Prostate gland (tissue), 2 donors: ENCODE measurements at places on chromosomes 16 and 17. TPM values are rescaled to one million over a fixed set of nuclear protein-coding genes. Genes with fewer than 3 reads are reported as not detected.

DNA sequence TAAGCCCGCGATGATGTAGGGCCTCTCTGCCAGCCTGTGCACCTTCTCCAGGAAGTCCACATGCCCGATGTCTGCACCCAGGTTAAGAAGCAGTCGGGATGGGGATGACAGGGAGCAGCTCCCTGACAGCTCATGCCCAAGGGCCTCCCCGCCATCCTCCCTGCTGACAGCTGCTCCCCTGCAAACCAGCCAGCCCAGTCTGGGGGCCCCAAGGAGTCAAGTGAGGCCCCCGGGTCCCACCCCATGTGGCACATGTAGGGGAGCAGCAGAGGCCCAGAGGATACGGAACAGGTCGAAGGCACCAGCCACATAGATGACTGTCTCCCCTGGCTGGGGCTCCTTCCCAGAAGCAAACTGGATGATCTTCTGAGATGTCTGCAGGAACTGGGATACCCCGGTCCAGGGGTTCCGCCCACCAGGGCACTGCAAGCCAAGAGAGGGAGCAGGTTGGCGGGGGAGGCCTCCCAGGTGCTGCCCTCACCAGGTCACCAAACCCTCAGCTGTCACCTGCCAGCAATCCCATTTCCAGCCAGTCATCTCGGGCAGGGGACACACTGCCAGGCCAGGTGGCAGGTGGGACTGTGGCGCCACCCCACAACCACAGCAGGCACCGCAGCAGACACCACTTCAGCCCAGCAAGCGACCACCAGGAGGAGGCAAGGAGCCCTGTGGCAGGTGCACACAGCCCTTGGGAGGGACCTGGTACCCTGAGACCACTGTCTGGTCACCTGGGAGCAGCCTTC, 4.6 kb downstream of the PCYT2 start:
- no peak overlapping the region for H3K4me3 ChIP-seq
- DNase-seq, result no peak
- H3K27me3 ChIP-seq, result no peaks in the 10 kb centered on the region
- H3K36me3 ChIP-seq, result no peaks in the 10 kb centered on the region
- peaks cover 10% of the 10 kb centered on the region for H3K4me1 ChIP-seq
- no peak overlapping the region for H3K27ac ChIP-seq

DNA sequence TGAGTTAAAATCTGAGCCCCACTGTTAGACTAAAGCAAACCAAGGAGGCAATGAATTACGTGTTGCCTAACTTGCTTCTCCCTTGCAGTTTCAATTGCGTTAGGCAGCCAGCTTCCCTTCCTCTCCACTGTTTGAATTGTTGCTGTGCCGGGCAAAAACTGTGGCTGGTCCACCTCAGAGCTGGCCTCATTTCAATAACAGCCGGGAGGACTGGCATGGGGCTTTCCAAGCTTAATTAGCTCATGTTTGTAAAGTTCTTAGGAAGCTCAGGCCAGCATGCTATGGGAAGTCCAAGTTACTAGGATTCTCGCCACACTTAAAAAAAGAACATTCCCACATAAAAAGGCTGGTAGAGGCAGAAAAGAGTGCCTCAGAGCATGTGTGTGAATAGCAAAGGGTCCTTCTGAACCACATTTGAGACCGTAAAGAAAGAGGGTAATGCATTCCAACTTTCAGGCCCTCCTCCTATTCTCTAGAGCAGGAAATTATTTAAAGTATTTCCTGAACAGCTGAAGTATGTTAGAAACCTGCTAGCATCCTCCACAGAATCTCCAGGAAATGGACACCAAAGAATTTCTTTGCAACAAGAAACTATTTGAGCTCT, 79.0 kb upstream of the SMURF2 start:
- H3K4me1 ChIP-seq, result no peaks in the 10 kb centered on the region
- no peak overlapping the region for H3K27ac ChIP-seq
- H3K36me3 ChIP-seq, result no peaks in the 10 kb centered on the region
- H3K27me3 ChIP-seq, result no peaks in the 10 kb centered on the region
- no peak overlapping the region for H3K4me3 ChIP-seq

- H3K4me1 ChIP-seq, result peaks cover 7% of the 10 kb centered on the region
- H3K27me3 ChIP-seq, result no peaks in the 10 kb centered on the region
- no peak for DNase-seq
- no peaks in the 10 kb centered on the region for H3K36me3 ChIP-seq
Observed at GRCh38 chr16:30805056-30805369, 18.0 kb upstream of the ZNF629 start.

- no peaks in the 10 kb centered on the region for H3K36me3 ChIP-seq
- no peak overlapping the region for H3K27ac ChIP-seq
- H3K4me1 ChIP-seq, result no peaks in the 10 kb centered on the region
- no peaks in the 10 kb centered on the region for H3K27me3 ChIP-seq
- no peak overlapping the region for H3K4me3 ChIP-seq
Observed at GRCh38 chr17:81939881-81940385, 2.8 kb upstream of the PYCR1 start.

DNA sequence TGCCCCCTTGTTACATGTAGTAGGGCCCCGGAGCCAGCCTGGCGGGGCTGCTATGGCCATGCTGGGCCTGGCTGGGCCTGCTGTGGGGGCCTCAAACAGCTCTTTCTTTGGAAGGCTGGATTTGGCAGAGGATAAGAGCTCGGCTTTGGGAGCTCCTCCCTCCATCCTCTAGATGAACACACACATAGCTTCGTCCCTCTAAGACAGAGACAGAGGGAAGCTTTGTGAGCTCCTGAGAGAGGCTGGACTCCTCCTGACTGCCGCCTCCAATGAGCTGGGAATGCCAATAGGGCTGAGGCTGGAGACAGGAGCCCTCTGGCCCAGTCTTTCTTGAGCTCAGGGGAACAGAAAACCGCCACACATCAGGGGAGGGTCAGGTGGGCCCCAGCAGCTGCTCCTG, 37.3 kb upstream of the CDC42EP4 start:
- H3K27me3 ChIP-seq, result no peaks in the 10 kb centered on the region
- peak overlapping the region; percentile 56 for H3K27ac ChIP-seq
- DNase-seq, result no peak
- no peaks in the 10 kb centered on the region for H3K36me3 ChIP-seq
- no peak overlapping the region for H3K4me3 ChIP-seq
- H3K4me1 ChIP-seq, result no peaks in the 10 kb centered on the region

DNA sequence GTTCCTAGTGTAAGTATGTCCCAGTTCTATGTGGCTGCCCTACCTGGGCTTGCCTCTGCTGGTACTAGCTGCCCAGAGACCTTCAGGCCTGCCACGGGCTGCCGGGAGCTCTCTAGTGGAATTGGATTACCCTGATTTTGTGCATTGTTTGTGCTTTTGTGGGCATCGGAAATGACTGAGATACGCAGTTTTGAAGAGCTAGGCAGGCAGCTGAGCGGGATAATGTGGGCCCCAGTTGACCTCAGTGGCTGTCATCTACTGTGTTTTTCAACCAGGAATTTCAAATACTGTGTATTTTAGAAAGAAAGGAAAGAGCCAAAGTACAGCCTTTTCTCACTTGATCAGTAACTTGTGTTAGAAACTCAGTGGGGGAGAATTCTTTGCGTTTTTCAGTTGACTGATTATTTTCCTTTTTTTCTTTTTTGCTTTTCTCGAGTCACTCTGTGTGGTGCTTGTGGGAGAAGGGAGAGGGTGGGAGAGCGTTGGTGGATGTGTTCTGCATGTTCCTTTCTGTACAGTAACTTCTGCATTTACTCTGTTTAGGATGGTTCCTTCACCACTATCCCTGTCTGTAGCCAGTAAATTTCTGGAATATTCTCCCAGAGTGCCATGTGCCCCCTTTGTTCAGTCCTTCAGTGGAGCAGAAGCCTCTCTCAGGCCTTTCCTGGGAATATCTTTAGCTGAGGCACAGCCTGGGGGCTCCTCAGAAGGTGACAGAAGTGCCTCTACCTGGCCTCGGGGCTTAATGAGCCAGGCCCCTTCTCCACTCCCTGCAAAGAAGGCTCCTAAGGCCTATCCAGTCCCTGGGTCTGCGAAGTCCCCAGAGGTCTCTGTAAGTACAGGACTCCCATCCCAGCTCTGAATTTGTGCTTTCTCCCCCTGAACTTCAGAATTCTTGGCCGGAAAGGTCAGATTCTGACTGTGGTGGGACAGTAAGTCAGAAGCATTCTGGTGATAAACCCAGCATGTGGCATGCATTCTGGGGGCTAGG, 15.0 kb upstream of the SLC12A3 start:
- no peak overlapping the region for H3K4me3 ChIP-seq
- no peaks in the 10 kb centered on the region for H3K27me3 ChIP-seq
- DNase-seq, result no peak
- H3K4me1 ChIP-seq, result no peaks in the 10 kb centered on the region
- no peak overlapping the region for H3K27ac ChIP-seq

DNA sequence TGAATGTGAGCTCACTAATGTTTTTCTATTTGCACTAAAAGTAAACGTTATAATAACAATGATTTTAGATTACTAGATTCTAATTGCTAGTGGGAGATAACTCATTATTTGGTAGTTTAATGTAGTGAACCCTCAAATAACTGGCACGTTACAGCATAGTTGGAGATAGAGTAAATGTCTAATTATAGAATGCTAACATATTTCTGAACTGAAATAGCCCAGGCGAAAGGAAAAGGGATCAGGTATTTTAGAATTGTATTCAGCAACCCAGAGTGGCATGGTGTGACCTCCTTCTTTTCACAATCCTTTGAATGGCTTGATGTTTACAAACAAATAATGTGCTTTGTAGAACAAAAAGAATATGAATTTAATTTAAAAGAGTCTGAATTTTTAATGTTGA, 1221.2 kb downstream of the CDH8 start:
- H3K4me3 ChIP-seq, result no peak overlapping the region
- no peaks in the 10 kb centered on the region for H3K27me3 ChIP-seq
- no peak overlapping the region for H3K27ac ChIP-seq
- no peaks in the 10 kb centered on the region for H3K36me3 ChIP-seq

- H3K4me1 ChIP-seq, result no peaks in the 10 kb centered on the region
- H3K36me3 ChIP-seq, result no peaks in the 10 kb centered on the region
- no peak overlapping the region for H3K4me3 ChIP-seq
- no peak overlapping the region for H3K27ac ChIP-seq
- H3K27me3 ChIP-seq, result no peaks in the 10 kb centered on the region
Observed at GRCh38 chr16:55255733-55256282, 68.2 kb upstream of the IRX6 start.

GRCh38 chr17:58577696-58578095, 63.3 kb upstream of the MTMR4 start:
- H3K27me3 ChIP-seq, result no peaks in the 10 kb centered on the region
- no peak overlapping the region for H3K27ac ChIP-seq
- no peak overlapping the region for H3K4me3 ChIP-seq
- no peaks in the 10 kb centered on the region for H3K36me3 ChIP-seq
- H3K4me1 ChIP-seq, result no peaks in the 10 kb centered on the region

DNA sequence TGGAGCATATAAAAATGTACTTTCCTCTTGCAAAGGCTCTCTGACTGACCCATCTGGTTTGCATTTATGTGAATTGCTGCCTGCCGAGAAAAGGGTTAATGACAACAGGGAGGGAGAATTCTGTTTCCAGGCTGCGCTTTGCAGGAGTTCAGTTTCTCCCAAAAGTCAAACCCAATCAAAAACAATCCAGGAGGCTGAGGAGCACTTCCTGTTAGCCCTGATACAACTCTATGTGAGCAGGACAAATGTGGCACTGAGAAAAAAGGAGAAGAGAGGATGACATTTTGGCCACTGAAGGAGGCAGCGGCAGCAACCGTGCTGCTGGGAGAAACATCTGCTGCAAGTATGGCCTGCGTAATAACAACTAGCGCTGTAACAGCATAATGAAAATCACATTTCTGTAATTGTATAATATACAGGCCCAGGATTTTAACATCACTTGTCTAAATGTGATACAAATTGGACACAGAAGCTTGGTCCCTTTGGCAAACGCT, 26.8 kb upstream of the ELAC2 start:
- H3K4me1 ChIP-seq, result no peaks in the 10 kb centered on the region
- DNase-seq, result no peak
- no peak overlapping the region for H3K4me3 ChIP-seq
- H3K36me3 ChIP-seq, result no peaks in the 10 kb centered on the region
- no peaks in the 10 kb centered on the region for H3K27me3 ChIP-seq
- H3K27ac ChIP-seq, result no peak overlapping the region

GRCh38 chr17:28950752-28951427, 428 bp downstream of the PHF12 start:
- DNase-seq, result peak; percentile 15
- no peaks in the 10 kb centered on the region for H3K27me3 ChIP-seq
- peak overlapping the region; percentile 87 for H3K27ac ChIP-seq
- peak overlapping the region; percentile 82 for H3K4me3 ChIP-seq
- H3K36me3 ChIP-seq, result no peaks in the 10 kb centered on the region

GRCh38 chr17:78726513-78726912, 55.6 kb downstream of the CYTH1 start:
- H3K27ac ChIP-seq, result no peak overlapping the region
- H3K36me3 ChIP-seq, result no peaks in the 10 kb centered on the region
- no peaks in the 10 kb centered on the region for H3K27me3 ChIP-seq
- H3K4me1 ChIP-seq, result peaks cover 13% of the 10 kb centered on the region

GRCh38 chr16:55703003-55704001, 47.5 kb downstream of the SLC6A2 start:
- no peaks in the 10 kb centered on the region for H3K4me1 ChIP-seq
- H3K4me3 ChIP-seq, result no peak overlapping the region
- H3K27ac ChIP-seq, result no peak overlapping the region
- peak; percentile 50 for DNase-seq
- peaks cover 5% of the 10 kb centered on the region for H3K27me3 ChIP-seq

DNA sequence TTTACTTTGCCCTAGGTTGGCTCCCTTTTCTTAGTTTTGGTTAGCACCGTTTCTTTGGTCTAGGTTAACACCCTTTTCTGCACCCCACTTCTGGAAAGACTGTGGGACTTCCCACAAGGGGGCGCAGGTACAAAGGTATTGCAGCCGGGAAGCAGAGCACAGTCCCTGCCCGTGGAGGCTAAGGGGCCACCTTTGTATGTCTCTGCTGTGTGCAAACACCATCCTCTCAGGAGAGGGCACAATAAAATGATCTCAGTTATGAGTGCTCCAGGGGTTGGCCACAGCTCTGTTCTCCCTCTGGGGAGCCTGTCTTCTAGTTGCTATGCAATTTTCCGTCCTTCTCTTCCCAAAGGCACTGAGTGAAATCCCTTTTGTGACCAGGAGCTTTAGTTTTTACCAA, 28.4 kb upstream of the TMC5 start:
- no peaks in the 10 kb centered on the region for H3K27me3 ChIP-seq
- H3K36me3 ChIP-seq, result no peaks in the 10 kb centered on the region
- H3K4me3 ChIP-seq, result no peak overlapping the region
- no peak overlapping the region for H3K27ac ChIP-seq

- H3K4me3 ChIP-seq, result no peak overlapping the region
- peak overlapping the region; percentile 56 for H3K27ac ChIP-seq
- no peaks in the 10 kb centered on the region for H3K27me3 ChIP-seq
- peaks cover 11% of the 10 kb centered on the region for H3K4me1 ChIP-seq
- DNase-seq, result peak; percentile 53
Observed at GRCh38 chr17:3978421-3979289, 14.4 kb upstream of the ATP2A3 start.

DNA sequence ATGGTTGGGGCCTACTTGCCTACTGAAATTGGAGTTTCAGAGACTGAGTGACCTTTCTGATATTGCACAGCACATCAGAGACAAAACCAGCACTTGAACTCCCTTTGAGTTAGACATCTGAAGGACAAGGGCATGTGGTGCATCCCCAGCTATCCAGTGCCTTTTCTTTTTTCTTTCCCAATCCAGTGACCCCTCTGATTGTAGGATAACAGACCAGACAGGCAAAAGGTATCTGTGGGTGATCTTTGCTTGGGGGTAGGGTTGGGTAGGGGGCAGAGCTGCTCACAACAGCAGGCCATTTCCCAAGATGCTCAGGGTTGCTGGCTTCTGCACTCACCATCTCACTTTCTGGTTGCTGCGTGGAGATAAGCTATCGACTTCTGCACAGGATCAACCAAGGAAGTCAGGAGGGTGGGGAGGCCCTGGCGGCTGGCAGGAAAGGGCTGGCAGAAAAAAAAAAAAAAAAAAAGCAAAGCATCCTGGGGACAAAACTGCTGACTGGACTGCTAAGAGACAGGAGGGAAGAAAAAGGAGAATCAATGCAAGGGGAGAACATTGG, 42.2 kb downstream of the HOXB1 start:
- no peak overlapping the region for H3K4me3 ChIP-seq
- no peaks in the 10 kb centered on the region for H3K36me3 ChIP-seq
- no peak for DNase-seq
- no peaks in the 10 kb centered on the region for H3K4me1 ChIP-seq

The TMEM235 gene
- not detected for total RNA-seq

The NUP88 gene
- total RNA-seq, result 64.8 TPM

The CRYBA1 gene
- not detected for total RNA-seq
